ENCODE measurements at places on chromosomes 1 and 21. TPM values are rescaled to one million over a fixed set of nuclear protein-coding genes. Genes with fewer than 3 reads are reported as not detected.

The TMEM125 gene
- 0.49 TPM for total RNA-seq

The PRKACB gene
- total RNA-seq: 643 TPM

The CD1D gene
- total RNA-seq: 0.74 TPM

The PRKCZ gene
- 53.1 TPM for total RNA-seq

The LACTBL1 gene
- total RNA-seq: not detected

The FCAMR gene
- not detected for total RNA-seq

The HES2 gene
- not detected for total RNA-seq
